ENCODE measurements at places on chromosomes 4 and X.

DNA sequence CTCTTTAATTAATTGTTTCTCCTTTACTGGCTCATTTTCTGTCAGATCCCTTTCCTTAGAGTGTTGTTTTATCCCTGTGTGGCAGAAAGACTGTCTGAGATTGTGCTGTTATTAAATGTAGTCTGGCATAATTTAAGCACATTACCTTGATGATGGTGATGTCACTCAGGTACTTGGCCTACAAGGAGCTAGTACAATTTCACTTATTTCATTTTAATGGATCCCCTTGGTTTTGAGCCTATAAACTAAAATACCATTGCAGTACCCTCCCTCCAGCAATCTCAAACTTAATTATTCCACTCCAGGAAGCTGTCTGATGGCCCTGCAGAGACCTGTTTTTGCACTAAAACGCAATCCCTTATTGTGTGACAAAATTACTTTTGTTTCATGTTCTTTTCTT is 968.6 kb downstream of the ADGRL3 start:
- no peak for DNase-seq

GRCh38 chr4:186935901-186936300 is 212.2 kb upstream of the FAT1 start:
- no peak for DNase-seq

DNA sequence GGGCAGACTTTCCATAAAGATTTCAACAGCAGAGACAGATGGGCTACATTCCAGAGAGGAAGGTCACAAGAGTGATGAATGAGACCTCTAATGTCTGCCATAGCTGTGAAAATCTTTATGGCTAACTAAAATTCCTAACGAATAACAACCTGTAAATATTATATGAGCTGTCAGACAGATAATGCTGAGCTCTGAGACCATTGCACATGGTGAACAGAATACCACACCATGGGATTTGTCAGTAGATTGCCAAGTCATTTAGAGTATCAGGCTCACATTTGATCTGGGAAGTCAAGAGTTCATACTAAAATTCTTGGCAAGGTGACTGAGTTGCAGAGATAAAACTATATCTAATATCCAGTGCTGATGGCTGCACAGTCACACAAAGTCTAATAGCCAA is 259.2 kb upstream of the FTHL17 start:
- no peak for DNase-seq

DNA sequence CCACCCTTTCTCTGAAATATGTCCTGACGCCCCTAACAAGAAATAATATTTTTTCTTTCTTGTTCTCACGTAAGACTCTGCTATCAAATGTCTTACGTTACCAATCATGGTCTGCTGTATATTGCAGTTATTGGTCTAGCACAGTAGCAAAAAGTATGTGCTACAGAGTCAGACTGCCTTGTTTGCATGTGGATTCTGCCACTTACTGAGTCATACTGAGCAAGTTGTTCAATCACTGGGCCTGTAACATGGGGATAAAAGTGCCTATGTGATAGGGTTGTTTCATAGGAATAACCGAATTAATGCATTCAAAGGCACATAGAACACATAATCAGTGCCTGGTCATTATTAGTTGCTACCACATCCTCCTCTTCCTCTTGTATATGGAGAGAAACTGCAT is 14.1 kb downstream of the RPGR start:
- DNase-seq = no peak

GRCh38 chr4:84814094-84814750 is 152.3 kb downstream of the WDFY3 start:
- DNase-seq = no peak

DNA sequence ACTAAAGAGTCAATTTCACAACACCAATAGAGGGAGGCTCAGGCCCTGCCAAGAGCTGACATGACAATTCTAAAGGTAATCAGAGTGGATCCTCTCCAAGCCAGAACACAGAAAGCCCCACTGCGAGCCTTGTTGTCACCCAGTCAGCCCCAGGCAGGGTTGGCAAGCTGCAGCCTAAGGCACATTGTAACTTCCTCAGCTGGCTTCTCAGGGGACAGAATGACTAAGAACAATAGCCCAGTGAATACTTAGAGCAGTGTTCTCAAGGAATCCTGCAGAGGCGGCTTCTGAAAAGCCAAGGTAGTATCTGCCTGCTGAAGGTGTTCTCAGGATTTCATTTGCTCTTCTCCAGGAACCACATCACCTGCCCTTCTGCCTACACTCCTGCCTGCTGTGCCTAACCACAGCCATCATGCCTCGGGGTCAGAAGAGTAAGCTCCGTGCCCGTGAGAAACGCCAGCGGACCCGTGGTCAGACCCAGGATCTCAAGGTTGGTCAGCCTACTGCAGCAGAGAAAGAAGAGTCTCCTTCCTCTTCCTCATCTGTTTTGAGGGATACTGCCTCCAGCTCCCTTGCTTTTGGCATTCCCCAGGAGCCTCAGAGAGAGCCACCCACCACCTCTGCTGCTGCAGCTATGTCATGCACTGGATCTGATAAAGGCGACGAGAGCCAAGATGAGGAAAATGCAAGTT is at the start of gene MAGEB4:
Gene MAGEB4 (plus strand): TSS at position 277 of the 692 bp plus-strand sequence. CDS start 136 bp downstream, at position 413.
- no peak for DNase-seq

- peak; percentile 66 for DNase-seq
Observed at GRCh38 chr4:183987987-183988392, 82.9 kb downstream of the STOX2 start.

GRCh38 chr4:42596918-42597317 is 60.0 kb downstream of the ATP8A1 start:
- no peak for DNase-seq

GRCh38 chr4:113141901-113142346 is 92.5 kb downstream of the ANK2 start:
- DNase-seq = no peak

- no peak for DNase-seq
Observed at GRCh38 chr4:149031399-149031798, 589.2 kb upstream of the NR3C2 start.

Data from nucleus accumbens (tissue), 56 donors.